RWPE2 (cell line): ENCODE measurements at places on chromosomes 2 and 18.

GRCh38 chr18:43043626-43044025, 71.9 kb downstream of the RIT2 start:
- DNase-seq = no peak

- no peak for DNase-seq
Observed at GRCh38 chr18:79826966-79827365, 29.2 kb downstream of the KCNG2 start.

GRCh38 chr18:36849288-36850006, 20.5 kb downstream of the KIAA1328 start:
- no peak for DNase-seq

DNA sequence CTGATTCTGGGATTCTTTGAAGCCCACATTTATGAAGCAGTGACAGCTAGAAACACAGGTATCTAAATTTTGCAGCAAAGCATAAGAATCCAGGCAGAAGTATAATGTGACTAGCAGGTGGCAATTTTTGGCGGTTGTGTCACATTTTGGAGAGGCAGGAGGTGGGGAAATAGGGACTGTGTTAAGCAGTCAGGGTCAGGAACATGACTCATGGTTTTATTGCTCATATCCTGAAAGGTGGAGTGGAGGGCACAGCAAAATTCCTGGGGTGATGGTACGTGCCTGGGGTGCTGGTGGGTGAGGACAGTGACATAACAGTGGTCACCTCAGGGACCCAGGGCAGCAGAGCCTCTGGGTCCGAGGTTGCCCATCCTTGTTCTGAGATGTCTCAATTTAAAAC, 63.5 kb upstream of the TTN start:
- peak; percentile 37 for DNase-seq

DNA sequence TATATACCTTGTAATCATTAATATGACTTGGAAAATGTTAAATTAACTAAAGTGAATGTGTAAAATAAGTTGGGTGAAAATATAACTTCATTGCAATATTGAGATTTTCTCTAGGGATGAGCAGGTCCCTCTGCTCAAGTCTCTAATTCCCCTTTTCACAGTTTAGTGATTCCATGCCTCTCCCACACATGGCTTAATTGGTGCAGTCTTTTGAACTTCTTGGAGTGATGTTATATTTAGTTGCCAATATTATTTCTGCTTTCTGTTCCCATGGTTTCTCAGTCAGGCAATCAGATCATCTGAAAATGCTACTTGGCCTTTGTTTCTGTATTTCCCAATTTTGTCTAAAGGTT, 233.7 kb upstream of the SPOPL start:
- DNase-seq = no peak

DNA sequence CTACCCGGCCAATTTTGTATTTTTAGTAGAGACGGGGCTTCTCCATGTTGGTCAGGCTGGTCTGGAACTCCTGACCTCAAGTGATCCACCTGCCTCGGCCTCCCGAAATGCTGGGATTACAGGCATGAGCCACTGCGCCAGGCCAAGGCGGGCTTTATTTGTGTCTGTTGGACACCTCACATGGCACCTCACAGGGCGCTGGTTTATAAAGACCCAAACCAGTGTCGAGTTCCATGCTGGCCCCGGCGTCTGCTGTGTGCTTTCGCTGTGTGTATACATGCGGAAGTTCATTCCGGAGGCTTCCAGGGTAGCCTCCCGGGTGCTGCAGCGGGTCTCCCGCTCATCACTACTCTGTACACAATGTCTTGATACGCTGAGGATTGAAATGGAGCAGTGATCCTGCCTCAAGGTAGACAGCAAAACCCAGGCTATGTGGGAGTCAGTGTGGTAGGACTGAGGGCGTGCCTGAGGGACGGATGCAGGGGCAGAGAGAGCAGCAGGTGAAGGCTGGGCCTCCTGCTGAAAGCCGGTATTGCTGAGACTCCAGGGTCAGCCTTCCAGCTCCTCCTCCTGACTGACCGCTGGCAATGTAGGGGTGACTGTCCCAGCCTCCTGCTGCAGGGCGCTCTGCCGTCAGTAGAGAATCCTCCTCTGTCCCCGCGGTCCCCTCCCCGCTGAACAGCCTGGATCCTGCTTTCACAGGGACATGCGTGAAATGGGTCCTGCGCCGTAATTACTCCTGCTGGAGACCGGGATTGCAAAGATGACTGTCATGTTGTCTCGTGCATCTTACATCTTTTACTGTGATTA, 22.7 kb downstream of the LDLRAD4 start:
- DNase-seq = no peak

GRCh38 chr18:13619505-13620205, 106.7 kb downstream of the FAM210A start:
- DNase-seq = no peak

GRCh38 chr18:37385846-37386778, 179.5 kb downstream of the CELF4 start:
- no peak for DNase-seq

- no peak for DNase-seq
Observed at GRCh38 chr2:234821946-234822475, 129.8 kb upstream of the SH3BP4 start.

DNA sequence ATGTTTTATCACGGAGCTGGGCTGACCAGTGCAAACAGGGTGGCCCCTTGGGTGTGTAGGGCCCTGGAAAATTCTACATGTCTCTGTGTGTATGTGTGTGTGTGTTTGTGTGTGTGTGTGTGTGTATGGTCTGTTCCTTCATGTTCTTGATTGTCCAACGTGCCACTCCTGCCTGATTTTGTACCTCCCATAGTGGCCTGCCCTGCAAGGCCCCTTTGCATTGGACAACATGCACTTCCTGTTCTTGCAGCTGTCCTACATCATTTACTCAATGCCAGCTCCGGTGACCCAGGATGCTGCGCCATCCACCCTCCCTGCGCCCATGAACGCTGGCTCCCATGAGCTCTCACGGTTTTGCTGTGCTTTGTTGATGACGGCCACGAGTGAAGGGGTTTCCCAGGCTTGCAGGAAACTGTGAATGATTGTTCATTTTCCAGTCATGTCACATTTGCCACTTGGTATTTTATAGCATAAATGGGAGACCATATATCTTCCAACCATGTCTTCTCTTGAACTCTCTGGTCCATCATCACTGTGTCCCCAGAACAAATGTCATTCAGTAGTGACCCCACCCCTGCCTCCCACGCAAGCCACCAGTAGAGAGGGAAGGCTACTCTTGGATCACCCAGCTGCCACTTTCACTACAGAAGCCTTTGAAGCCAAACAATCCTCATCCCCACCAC, 69.7 kb upstream of the NCK2 start:
- DNase-seq = no peak
